ENCODE measurements at places on chromosomes 5 and 9.

GRCh38 chr9:130930132-130930803 lies 8.8 kb downstream of the FIBCD1 start:
- no peak for DNase-seq

GRCh38 chr9:3879315-3879714 lies 353.5 kb upstream of the RFX3 start:
- no peak for DNase-seq

DNA sequence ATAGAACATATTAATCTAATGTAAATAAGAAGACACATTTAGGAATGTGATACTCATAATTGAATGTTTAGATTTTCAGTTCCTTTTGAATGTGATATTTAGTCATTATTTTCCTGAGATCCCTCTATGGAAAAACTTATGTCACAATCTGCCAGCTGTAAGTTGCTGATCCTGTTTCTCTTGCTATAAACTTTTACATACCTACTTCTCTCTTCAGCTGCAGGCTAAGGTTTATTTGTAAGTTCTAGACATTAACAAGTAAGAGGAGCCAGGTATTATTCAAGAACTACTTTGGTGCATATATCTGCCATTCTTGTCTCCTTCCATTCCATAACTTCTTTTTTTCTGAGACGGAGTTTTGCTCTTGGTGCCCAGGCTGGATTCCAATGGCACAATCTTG lies 462.4 kb downstream of the PRR16 start:
- DNase-seq = no peak

DNA sequence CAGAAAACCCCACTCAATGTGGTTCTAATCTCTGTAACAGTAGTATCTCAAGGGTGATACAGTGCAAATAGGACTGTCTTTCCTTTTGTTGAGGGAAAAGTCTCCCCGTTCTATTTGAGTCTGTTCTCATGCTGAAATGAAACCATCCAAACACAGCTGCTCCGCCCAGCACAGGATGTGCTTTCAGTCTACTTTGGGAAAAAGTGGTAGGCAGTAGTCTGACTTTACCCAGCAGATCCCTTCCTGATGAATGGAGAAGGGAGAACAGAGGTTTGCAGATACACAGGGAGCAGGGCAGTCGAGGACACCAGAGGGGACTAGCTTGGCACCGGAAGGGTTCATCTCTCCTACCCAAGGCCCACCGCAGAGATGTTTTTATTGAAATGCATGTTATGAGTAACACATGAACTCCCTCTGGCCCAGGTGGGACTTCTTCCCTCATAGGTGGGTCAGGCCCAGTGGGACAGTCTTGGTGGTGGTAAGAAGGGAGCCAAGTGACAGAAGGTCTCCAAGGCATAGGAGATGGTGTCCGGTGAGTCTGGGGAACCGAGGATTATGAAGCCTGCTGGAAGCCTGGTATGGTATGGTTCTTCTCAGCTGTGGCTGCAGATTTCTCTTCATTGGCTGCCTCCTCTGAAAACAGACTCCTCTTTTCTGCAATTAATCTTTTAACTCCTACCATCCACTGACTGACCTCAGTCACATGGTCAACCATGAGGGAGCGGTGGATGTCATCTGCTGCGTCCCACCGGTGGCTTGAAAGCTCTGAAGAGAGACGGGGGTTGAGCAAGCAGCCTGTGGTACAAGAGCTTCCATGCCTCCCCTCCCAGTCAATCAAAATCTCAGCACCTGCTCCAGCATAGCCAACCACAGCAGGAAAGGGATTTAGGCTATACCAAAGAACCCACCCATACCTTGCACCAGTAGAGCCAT lies 3.0 kb downstream of the EIF4EBP3 start:
- DNase-seq = peak; percentile 3

DNA sequence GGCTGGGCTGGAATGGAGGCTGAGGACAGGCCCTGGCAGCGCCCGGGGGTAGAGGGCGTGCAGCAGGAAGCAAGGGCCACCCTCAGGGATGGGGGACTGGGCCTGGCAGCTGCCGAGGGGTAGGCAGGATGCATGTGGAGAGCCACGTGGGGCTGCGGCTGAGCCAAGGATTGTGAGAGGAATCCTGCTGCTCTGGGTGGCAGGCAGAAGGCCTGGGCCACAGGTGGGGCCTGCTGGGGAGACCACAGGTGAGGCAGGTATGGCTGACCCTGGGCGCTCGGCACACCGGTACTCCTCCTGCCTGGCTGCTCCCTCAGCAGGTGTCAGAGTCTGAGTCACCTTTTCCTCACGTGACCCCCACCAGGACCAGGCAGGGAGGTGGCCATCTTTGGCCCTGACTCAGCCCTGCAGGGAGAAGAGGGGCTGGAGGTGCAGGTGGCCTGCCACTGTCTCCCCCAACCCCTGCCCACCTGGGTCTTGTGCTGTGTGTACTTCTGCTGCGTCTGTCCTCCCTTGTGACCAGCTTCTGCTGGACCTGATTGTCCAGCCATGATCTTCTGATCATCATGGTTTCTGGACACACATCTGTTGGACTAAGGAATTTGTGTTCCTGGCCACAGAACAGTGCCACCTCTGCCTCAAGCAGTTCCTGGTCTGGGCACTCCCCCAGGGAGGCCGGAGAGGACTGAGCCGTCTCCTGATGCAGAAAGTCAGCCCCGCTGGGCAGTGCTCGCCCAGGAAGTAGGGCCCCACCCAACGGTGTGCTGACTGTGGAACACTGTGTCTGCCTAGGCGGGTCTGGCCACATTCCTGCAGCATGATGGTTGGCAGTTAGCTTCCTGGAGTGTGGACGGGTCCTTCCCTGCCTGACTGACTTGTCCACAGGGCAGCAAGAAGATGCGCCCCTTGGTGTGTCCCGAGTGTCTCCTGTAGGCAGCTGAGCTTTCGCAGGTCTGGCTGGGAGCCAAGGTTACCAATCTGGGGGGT lies 6.4 kb downstream of the ARRDC1 start:
- DNase-seq = peak; percentile 98

DNA sequence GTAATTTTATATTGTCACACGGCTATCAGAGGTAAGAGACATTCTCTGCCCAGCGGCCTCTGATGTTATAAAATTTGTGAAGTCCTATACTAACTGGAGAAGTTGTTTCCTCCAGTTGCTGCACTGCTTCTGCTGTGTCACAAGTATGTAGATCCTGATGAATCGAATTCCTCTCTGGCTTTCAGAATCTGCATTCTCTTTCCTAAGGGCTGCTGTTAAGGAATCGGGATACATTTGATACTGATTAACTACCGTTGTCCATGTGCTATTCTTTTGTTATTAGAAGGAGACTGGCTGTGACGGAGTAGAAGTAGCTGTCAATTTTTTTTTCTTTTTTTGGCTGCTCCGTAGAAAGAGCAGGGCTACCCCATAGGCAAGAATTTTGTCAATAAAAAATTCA lies 81.7 kb upstream of the LRRC70 start:
- DNase-seq = no peak

- DNase-seq = no peak
Measured at GRCh38 chr5:106639488-106639887, 1031.2 kb downstream of the EFNA5 start.

- no peak for DNase-seq
Measured at GRCh38 chr5:75046366-75047142, 5.8 kb downstream of the GCNT4 start.

DNA sequence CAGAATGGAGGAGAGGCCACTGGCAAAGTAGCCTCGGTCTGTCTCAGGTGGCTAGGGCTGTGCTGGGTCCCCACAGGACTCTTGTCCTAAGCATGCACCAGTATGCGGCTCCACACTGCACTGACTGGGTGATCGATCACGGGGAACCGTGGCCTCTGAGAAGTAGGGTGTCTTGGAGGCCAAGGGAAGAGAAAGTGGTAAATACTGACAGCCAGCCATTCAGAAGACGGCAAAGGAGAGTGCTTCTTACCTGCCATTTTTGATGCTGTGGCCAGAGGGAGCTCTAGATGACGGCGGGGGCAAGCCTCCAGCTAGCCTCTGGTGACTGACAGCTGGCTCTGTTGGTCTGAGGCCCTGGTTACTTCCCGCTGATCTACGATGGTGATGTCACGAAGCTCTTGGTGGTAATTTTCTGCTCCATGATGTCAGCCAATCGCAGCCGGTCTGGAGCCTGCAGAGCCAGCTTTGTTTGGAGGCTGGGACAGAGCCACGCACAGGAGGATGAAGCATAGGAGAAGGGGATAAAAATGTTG lies 40.4 kb upstream of the GADD45G start:
- DNase-seq = no peak

GRCh38 chr5:126124706-126125345 lies 298.4 kb upstream of the GRAMD2B start:
- no peak for DNase-seq

DNA sequence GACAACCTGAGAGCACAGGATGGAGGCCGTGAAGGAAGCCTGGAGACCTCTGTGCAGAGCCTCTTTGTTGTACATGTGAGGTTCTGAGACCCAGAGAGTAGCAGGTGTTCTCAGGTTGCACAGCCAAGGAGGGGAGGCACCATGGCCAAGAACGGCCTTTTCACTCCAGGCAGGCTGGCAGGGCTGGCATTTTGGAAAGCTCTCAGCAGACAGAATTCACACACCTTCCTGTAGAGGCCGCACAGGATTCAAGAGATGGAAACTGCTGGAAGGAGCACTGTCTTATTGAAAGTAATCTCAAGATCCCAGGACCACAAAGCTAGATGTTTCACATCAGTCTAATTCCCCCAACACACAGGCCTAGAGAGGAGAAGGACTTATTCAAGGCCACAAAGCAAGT lies 52.8 kb upstream of the XPA start:
- no peak for DNase-seq

- no peak for DNase-seq
Measured at GRCh38 chr9:113509463-113509862, 45.9 kb downstream of the RGS3 start.

GRCh38 chr5:111469903-111470302 lies 42.4 kb downstream of the STARD4 start:
- DNase-seq = no peak

- peak; percentile 86 for DNase-seq
Measured at GRCh38 chr9:129320575-129321285, 142.7 kb upstream of the IER5L start.

DNA sequence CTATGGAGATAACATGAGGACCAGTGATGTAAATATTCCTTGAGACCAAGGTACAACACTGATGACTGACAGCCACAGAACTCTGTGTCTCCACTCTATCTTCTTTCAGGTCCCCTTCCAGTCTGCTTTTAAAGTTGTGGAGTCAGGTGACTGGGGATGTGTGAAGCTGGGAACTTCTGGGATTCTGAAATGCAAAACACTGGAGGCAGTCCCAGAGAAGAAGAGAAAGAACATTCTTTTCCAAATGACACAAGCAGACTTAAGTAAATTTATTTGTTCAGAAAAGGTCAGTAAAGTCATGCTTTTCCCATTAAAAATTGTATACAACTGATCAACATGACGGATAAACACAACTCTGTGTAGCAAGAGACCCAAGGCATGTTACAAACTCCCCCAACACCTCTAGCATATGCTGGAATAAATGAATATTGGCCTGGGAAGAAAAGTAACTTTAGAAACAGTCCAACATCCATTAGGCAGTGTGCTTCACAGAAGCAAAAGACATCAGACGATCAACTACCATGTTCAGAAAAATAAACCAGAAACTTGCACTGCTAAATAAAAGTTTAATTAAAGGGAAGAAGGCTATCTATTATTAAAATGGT lies 92.4 kb upstream of the IFNK start:
- no peak for DNase-seq

GRCh38 chr5:60209146-60209840 lies 315.8 kb upstream of the PDE4D start:
- no peak for DNase-seq

DNA sequence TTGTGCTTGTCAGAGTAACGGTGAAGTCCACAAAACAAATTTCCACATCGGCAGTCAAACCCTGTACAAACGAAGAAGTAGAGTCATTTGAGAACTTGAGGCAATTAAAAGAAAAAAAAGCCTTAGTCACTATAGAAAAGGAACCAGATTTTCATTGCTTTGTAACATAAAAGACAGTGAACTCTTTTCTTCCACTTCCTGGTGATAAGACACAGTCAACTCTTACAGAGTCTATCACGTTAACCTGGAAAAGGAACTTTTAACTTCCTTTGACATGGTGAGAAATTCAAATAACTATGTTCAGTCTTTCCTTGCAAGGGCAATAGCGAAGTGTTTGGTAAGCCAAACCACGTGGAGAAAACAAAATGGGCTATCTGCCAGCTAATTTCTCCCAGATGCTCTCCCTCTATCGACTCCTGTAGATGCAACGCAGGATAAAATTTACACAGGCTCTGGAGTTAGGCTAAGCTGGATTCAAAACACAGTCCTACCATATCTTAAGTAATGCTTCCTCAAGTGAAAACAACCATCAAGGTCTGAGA lies 8.9 kb downstream of the ZFAND5 start:
- DNase-seq = no peak

DNA sequence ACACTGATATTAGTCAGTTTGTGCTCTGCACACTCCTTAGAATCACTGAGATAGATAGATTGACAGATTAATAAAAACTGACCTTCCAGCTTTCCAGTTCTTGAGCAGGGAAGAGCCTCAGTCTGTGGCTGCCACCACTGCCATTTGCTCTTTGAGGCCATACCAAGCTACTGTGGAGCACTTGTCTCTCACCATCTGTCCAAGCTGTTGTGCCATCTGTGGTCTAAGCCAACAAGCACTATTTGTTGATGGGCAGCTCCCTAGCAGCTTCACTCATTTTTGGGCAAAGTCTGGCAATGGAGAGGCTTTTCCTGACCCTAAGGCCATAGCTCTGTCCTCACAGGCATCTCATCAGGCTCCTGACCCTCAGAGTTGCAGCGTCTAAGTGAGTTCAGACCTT lies 30.4 kb downstream of the HTR1A start:
- DNase-seq = no peak

DNA sequence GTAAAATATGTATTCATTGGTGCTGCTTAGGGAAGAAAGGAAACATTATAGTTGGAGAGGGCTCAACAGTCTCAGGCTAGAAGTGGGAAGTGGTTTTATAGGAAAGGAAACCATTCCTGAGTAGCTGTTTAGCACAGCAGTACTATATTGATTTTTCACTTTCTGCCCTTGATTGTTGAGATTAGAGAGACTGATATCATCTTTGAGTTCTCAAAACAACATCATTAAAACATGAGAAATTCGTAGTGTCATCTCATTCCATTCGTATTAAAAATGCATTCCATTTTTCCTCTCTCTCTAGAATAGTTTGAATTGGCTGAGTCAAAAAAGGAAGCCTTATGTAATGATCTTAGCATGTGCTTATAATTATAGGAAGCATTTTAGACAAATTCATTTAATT lies 14.1 kb downstream of the POLR3G start:
- DNase-seq = no peak

- DNase-seq = no peak
Measured at GRCh38 chr5:176899296-176899891, at the start of gene HK3. TSS of gene HK3 (minus strand) at chr5:176899346. CDS start at chr5:176896159, 3,187 bp downstream.

DNA sequence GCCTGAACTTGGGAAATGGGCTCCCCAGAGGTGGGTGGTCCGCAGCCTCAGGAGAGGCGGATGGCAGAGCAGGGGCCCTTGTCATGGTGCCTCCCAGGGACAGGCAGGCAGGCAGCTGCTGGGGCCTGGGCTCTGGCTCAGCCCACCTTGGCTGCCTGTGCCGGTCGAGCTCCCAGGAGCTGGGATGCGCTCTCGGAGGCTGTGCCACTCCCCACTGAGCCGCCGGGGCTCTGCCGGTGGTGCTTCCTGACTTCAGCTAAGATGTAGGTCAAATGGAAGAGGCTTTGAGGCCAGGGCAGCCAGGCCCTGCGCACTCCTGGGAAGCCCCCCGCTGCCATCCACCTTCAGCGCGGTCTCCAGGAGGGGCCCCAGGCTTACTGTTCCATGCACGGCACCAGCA lies 41.0 kb downstream of the KCNT1 start:
- no peak for DNase-seq

- no peak for DNase-seq
Measured at GRCh38 chr5:116075191-116075831, 9.5 kb upstream of the COMMD10 start.

Measured in prostate gland (tissue), 2 donors.